H9 (cell line): ENCODE measurements at places on chromosomes 11 and 22.

- DNase-seq, result no peak
- H3K36me3 ChIP-seq, result 0 out of 2 replicates have a peak, but pooled peaks cover 4% of the 10 kb centered on the region
- no peak overlapping the region for H3K4me3 ChIP-seq
- no peaks in the 10 kb centered on the region for H3K4me1 ChIP-seq
- no peak overlapping the region for H3K27ac ChIP-seq
These were observed 7.6 kb upstream of the VPS37C start for GRCh38 chr11:61168800-61169199.

DNA sequence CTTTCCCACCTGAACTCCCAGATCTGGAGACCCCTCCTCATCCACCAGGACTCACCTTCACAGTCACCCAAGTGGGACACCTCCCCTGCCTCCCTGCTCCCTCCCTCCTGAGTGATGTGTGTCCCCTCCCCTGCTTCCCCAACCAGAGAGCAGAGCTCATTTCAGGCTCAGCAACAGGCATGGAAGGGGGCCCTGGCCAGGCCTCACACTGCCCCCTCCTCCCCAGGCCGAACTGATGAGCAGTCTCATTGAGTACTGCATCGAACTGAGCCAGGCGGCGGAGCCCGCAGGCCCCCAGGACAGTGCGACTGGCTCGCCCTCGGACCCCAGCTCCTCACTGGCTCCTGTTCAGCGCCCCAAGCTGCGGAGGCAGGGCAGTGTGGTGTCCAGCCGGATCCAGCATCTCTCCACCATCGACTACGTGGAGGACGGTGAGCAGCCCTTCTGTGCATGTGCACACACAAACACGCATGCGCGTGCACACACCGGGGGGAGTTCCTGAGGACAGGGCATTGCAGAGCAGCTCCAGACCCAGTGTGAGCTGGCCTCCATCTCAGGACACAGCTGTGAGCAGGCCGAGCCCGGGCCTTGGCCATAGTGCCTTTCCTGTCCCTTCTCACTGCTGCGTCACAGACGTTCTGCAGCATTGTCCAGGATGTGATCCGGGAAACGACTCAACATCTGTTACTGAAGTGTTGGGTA lies 17.8 kb upstream of the NEAT1 start:
- H3K36me3 ChIP-seq, result peaks cover 21% of the 10 kb centered on the region
- DNase-seq, result no peak
- H3K27ac ChIP-seq, result no peak overlapping the region

DNA sequence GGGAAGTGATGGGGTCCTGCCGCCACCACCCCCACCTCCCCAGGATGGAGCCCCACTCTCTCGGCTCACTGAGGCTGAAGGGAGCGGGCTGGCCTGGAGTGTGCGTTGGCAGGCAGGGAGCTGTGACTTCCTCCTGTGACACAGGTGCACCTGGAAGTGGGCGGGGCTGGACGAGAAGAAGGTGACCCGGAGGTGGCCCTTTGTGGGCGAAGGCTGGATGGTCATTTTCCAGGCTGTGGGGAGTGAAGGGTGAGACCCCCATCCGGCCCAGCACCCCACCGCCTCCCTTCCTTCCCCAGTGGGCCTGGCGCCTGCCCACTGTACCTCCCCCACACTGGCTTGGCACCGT lies 15.3 kb downstream of the IL17REL start:
- no peaks in the 10 kb centered on the region for H3K36me3 ChIP-seq
- no peaks in the 10 kb centered on the region for H3K4me1 ChIP-seq
- no peak overlapping the region for H3K4me3 ChIP-seq
- H3K27ac ChIP-seq, result no peak overlapping the region
- DNase-seq, result no peak

DNA sequence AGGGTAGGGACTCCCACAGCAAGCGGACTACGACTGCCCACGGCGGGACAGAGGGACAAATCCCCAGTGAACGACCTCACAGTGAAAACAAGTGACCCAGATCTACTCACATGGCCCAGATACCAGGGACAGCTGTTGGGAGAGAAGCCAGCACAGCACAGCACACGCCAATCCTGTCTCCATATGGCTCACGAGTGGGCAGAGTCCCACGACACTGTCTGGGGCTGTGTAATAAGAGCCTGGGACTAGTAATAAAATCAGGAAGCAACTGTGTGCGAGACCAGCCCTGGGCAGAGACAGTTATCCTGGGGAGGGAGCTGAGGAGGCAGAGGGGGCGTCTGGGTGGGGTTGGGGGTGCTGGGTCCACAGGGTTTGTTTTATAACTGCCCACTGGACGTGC lies 385.0 kb downstream of the CTTN start:
- no peaks in the 10 kb centered on the region for H3K36me3 ChIP-seq
- H3K27ac ChIP-seq, result no peak overlapping the region
- H3K4me3 ChIP-seq, result no peak overlapping the region

- no peak overlapping the region for H3K27ac ChIP-seq
- no peaks in the 10 kb centered on the region for H3K36me3 ChIP-seq
- no peak overlapping the region for H3K4me3 ChIP-seq
- H3K4me1 ChIP-seq, result no peaks in the 10 kb centered on the region
- no peak for DNase-seq
These were observed 364.4 kb upstream of the LUZP2 start for GRCh38 chr11:24132471-24132870.

- H3K27ac ChIP-seq, result no peak overlapping the region
- H3K27me3 ChIP-seq, result no peaks in the 10 kb centered on the region; the same call in 1 of the 2 replicates
- no peak overlapping the region for H3K4me3 ChIP-seq
- no peaks in the 10 kb centered on the region for H3K36me3 ChIP-seq
These were observed 12.7 kb upstream of the CYP2R1 start for GRCh38 chr11:14904745-14905103.

DNA sequence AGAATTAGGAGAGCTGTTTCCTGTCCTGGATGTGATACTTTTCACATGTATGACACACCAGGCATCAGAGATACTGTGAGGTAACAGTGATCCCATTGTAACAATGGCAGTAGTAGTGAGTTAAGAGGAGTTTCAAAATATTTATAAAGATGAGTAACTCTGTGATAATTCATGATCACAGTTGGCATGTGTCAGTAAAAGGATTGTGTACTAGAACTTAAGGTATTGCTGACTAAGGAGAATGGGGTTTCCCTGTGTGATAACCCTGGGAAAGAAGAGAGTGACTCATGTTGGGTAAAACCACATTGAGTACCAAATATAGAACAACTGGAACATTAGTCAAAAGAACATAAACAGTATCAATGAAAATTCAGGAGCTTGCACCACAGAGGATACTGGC lies 22.9 kb upstream of the SLC5A1 start:
- H3K4me3 ChIP-seq, result no peak overlapping the region
- no peak overlapping the region for H3K27ac ChIP-seq
- no peak for DNase-seq
- no peaks in the 10 kb centered on the region for H3K36me3 ChIP-seq
- peaks cover 2% of the 10 kb centered on the region; the same call in 1 of the 2 replicates for H3K4me1 ChIP-seq
- H3K27me3 ChIP-seq, result no peaks in the 10 kb centered on the region

- H3K36me3 ChIP-seq, result no peaks in the 10 kb centered on the region
- DNase-seq, result no peak
- H3K4me3 ChIP-seq, result peak overlapping the region; percentile 92
These were observed 514 bp upstream of the AMBRA1 start for GRCh38 chr11:46594374-46594700.

DNA sequence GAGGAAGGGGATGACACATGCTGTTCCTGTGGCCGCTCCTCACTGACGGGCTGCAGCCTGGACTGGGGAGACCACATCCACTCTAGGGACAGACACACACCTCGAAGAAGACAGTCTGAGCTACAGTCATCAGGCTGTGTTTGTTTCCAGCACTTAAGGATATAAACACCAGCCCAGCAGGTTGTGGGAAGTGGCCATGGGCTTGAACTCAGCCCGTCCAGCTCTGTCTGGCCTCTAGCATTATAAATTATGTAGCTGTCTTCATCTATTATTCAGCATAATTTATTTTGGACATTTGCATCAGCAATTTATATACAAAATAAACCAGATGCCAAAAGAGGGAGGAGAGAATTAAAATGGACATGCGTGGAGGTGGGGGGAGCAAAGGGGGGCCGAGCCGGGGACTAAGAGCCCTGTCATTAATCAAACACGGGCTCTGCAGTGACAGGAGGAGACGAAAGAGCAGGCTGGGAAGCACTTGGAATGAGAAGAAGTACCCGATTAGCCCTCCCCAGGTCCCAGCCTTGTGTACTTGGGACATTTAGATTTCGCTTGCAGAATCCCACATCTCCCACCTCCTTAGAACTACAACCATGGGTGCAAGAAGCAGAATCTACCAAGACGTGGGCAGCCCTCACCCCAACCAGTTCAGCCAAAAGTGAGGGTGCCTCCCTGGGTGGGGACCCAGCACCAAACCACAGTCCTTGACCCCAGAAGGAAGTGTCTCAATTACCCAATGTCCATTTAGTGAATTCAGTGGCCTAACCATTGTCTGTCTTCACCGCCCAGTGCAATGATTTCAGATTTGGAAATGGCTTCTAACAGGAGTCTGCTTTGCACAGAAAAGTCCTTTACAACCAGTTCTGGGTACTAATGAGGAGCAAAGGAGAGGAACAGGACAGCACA lies 309.6 kb downstream of the OPCML start:
- no peak for DNase-seq
- H3K27me3 ChIP-seq, result 0 out of 2 replicates have a peak, but pooled peaks cover 3% of the 10 kb centered on the region
- no peak overlapping the region for H3K4me3 ChIP-seq

DNA sequence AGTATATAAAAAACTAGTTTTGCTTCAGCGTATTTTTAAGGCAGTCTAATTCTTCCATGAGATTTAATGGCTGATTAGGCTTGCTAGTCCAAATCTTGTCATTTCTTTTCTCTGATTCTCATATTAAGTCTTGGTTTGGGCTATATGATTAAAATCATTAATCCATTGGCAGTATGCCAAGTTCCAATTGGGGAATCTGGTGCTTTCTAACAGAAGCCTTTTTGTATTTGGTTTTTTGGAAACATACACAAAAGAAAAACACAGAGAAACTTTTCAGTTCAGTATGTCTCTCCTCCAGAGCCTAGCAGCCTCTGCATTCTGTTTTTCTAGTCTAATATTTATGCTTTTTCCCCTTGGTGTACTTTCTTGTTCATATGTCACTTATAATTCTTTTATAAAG lies 37.9 kb downstream of the SWAP70 start:
- no peak overlapping the region for H3K4me3 ChIP-seq
- H3K36me3 ChIP-seq, result no peaks in the 10 kb centered on the region; the same call in 1 of the 3 replicates
- no peaks in the 10 kb centered on the region for H3K4me1 ChIP-seq
- H3K27me3 ChIP-seq, result no peaks in the 10 kb centered on the region

DNA sequence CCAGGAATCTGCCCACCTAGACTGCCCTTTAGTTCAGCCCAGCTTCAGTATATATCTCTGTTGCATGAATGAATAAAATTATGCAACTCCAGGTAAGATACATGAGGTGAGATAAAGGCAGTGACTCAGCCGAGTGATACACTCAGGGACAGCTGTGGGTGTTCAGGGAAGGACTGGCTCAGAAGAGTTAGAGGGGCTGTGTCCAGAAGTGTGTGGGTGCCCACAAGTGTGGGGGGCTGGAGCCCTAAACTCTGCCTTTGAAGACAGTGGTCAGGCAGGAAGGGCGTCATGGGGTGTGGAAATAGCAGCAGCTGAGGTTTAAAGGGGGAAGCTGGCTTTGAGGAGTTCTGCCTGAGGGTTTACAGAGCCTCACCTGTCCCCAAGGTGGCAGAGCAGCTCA lies 8.3 kb downstream of the FTH1 start:
- peaks cover 16% of the 10 kb centered on the region for H3K36me3 ChIP-seq
- no peaks in the 10 kb centered on the region for H3K4me1 ChIP-seq
- peak; percentile 32 for DNase-seq
- H3K4me3 ChIP-seq, result no peak overlapping the region

- no peak overlapping the region for H3K27ac ChIP-seq
- no peaks in the 10 kb centered on the region for H3K4me1 ChIP-seq
- H3K36me3 ChIP-seq, result peaks cover 2% of the 10 kb centered on the region; the same call in 1 of the 2 replicates
- DNase-seq, result no peak
- no peak overlapping the region for H3K4me3 ChIP-seq
These were observed 124.7 kb downstream of the PARVA start for GRCh38 chr11:12502046-12502445.

DNA sequence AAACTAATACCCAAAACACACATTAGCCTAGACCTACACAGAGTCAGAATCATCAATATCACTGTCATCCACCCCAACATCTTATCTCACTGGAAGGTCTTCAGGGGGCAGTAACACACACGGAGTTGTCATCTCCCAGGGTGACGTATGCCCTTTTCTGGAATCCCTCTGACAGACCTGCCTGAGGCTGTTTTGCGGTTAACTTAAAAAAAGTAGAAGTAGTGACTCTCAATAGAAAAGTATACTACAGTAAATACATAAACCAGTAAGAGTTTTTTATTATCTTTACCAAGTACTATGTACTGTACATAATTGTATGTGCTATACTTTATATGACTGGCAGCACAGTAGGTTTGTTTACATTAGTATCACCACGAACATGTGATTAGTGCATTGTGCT lies 80.5 kb downstream of the PGR start:
- no peak overlapping the region for H3K4me3 ChIP-seq
- H3K27ac ChIP-seq, result no peak overlapping the region
- DNase-seq, result no peak

DNA sequence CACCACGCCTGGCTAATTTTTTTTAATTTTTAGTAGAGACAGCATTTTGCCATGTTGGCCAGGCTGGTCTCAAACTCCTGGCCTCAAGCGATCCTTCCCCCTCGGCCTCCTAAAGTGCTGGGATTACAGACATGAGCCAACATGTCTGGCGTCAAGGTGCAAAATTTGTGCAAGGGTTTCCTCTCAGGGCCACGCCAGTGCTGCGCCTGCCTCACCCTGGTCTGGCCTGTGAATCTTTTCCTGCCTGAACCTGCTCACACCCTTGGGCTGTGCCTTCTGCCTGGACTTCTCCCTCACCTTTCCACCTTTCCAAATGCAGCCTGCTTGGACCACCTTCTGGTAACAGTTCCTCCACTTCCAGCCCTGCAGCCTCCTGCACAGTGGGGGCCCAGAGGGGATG lies 43.4 kb downstream of the MCM5 start:
- no peak for DNase-seq
- H3K36me3 ChIP-seq, result peaks cover 6% of the 10 kb centered on the region; the same call in 1 of the 2 replicates
- no peaks in the 10 kb centered on the region; the same call in 1 of the 2 replicates for H3K4me1 ChIP-seq
- H3K27me3 ChIP-seq, result no peaks in the 10 kb centered on the region

GRCh38 chr11:65165410-65166317 lies 4.4 kb upstream of the SPDYC start:
- DNase-seq, result no peak
- H3K27ac ChIP-seq, result no peak overlapping the region
- no peaks in the 10 kb centered on the region for H3K27me3 ChIP-seq
- no peak overlapping the region for H3K4me3 ChIP-seq
- no peaks in the 10 kb centered on the region for H3K36me3 ChIP-seq
- H3K4me1 ChIP-seq, result no peaks in the 10 kb centered on the region; the same call in 1 of the 2 replicates
